ENCODE measurements at places on chromosomes 12 and 14. TPM values are rescaled to one million over a fixed set of nuclear protein-coding genes. Genes with fewer than 3 reads are reported as not detected.

- no peak for DNase-seq
Observed at GRCh38 chr12:45880533-45880932, 109.8 kb downstream of the SCAF11 start.

- DNase-seq: no peak
Observed at GRCh38 chr12:54689984-54690383, 41.8 kb upstream of the DCD start.

DNA sequence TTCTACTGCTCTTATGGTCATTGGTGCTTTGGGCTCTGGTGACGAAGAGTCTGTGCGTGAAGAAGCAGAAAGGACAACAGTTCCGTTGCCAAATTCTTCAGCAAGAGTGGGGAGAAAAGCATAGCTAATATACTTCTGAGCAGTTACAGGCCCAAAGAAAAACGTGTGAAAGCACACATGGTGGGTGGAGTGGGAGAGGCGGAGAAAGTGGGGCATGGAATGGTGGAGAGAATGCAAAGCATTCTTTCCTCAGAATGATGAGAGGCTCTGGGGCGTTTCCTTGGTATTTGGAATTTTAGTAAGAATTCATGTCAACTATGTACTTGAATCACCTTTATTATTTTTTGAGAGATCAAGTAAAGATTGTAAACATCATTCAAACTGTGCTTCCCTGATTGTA lies 396.1 kb downstream of the NAV3 start:
- no peak for DNase-seq

GPR137C gene
- total RNA-seq: 1.1 TPM

DNA sequence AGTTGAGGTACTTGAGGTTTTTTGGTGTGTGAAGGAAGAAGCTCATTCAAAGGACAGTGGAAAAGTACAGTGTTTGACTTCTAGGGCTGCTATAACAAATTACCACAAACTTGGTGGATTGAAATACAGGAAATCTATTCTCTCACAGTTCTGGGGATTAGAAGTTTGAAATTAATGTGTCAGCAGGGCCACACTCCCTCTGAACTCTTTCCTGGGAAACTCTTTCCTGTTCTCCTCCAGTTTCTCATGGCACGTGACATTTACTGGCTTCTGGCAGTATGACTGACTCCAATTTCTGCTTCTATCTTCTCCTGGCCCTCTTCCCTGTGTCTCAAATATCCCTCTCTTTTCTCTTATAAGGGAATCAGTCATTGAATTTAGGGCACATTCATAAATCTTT lies 160.2 kb downstream of the CCDC91 start:
- DNase-seq: no peak

RTRAF gene
- 101 TPM for total RNA-seq

LIN7A gene
- 2.2 TPM for total RNA-seq

- DNase-seq: no peak
Observed at GRCh38 chr14:22479776-22480464, 109.1 kb downstream of the DAD1 start.

FAM90A1 gene
- 0.23 TPM for total RNA-seq

CD163L1 gene
- total RNA-seq: 1.7 TPM

- no peak for DNase-seq
Observed at GRCh38 chr12:123591702-123592481, 7.5 kb downstream of the TMED2 start.

DNA sequence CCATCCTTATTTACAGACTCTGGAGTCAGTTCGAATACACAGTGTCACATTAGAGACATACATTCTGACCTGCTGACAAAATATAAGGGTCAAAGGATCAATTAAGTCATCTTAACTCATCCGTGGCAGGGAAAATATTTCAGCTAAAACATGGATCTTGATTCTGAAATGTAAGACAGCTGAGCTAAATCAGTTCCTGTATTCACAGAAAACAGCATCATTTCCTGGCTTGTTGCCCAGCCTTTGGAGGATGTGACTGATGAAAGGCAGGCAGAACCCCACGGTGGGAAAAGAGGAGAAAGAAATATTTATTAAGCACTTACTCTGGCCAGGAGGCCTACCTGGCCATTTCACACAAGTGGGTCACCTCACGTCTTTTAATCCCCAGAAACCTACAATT lies 101.9 kb downstream of the GAS2L3 start:
- DNase-seq: peak; percentile 27

HECTD4 gene
- 5.4 TPM for total RNA-seq

DNA sequence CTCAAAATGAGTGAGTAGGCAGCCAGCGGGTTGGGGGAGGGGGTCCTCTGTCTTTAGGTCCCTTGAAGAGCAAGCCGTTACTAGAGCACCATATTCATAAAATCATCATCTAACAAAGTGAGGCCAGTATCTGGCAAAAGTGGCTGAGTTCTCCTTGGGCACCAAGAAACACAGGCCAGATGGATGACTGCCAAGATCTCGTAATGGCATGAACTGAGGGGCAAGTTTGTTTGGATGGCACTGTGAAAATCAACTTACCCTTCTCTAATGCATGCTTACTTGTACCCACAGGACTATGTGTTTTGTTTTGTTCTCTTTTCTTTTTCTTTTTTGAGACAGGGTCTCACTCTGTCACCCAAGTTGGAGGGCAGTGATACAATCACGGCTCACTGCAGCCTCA lies 41.6 kb downstream of the GNPTAB start:
- DNase-seq: no peak

DNA sequence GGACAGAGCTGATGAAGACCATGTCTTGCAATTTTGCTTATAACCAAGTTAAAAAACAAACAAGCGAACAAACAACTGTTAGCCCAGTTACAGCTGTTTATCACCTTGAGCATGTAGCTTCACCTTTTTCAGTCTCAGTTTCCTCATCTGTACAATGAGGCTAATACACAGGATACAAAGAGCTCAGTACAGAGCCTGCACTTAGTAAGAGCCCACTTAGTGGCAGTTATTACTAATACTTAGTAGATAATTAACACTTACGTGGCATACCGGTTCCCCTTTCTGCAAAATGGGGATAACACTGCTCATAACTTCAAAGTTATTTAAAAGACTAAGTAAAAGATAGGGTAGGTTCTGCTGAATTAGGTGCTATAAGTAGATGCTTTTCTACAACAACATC lies 228.0 kb downstream of the MON2 start:
- no peak for DNase-seq

GRCh38 chr12:117643971-117644370 lies 282.5 kb upstream of the NOS1 start:
- no peak for DNase-seq

DNA sequence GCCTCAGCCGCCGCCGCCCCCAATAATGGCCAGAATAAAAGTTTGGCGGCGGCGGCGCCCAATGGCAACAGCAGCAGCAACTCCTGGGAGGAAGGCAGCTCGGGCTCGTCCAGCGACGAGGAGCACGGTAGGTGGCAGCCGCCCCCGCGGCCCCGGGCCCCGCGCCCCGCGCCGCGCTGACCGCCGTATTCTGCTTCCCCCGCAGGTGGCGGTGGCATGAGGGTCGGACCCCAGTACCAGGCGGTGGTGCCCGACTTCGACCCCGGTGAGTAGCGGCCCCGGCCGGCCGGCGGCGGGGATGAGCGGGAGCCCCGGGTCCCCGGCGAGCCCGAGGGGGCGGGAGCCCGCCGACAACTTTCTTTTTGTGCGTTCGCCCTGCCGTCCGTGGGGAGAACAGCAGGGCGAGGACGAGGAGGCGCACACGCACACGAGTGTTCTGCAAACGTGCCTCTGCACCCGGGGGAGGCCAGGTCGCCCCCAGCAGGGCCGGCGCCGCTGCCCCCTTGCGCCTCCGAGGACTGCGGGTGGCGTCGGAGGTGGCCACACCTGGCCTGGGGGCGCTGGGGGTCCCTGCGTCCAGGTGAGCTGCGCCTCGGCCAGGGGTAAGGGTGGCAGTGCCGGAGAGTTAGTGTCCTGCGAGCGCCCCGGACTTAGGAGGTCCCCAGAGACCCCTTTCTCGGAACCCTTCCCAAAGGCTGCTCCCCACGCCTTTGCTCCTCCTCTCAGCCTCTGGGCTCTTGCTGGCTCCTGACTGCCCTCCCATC lies 794 bp downstream of the RCOR1 start:
- DNase-seq: no peak

DNA sequence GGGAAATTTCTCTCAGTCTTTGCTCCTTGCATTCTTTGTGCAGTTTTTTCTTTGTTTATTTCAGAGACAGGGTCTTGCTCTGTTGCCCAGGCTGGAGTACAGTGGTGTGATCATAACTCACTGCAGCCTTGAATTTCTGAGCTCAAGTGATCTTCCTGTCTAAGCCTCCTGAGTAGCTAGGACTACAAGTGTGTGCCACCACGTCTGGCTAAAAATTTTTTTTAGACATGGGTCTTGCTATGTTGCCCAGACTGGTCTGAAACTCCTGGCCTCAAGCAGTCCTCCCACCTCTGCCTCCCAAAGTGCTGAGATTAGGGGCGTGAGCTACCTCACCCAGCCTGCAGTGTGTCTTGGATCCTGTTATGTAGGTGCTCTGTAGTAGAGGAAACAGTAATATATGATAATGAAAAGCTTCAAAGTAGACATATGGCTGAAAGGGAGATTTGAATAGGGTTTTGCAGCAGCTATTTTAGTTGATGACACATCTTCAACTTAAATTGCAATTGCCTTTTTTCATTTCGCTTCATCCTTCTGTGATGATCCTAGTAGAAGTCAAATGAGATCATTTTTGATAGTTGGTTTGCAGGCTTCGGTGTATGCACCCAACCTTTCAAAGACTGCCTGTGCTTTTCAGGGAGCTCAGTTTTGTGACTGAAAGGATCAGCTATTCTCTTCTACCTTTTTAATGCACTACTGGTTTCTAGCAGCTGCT lies 75.4 kb downstream of the FUT8 start:
- DNase-seq: no peak

DNA sequence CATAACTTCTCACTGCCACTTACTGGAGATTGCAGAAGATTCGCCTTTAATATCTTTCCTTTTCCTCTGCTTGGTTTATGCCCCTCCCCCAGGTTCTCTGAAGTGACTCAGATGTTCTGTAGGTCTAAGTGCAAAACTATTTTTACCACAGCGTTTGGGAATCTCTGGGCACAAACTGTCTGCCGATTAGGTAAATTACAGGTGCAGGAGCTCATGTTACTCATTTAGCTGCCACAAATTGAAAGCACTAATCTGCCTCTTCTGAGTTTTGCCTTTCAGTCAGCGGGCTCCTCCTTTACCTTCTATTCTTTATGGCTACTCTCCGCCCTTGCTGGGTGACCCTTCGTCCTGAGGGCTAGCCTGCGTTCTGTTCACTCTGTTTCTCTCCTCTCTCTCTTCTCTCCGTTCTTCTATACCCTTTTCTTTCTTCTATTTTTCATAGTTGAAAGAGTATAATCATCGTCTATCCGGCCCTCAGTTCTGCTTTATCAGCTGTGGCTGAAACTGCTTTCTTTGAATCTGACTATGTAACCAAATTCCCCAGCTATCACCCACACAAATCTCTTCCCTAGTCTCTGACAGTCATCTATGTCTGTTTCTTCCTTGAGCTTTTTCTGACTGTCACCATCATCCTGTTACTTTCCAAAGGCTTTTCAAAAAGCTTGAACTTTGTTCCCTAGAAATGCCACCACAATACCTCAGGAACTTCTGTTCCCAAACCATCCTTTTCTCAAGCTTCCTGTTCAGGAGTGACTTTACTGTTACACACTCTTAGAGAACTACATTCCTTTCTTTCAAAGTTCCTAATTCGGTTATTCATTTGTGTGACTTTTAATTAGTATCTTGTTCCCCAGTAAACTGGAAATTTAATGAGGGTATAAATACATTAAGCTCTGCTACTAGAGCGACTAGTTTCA lies 4.3 kb upstream of the MYF6 start:
- peak; percentile 52 for DNase-seq

PUS7L gene
- 11.0 TPM for total RNA-seq

DNA sequence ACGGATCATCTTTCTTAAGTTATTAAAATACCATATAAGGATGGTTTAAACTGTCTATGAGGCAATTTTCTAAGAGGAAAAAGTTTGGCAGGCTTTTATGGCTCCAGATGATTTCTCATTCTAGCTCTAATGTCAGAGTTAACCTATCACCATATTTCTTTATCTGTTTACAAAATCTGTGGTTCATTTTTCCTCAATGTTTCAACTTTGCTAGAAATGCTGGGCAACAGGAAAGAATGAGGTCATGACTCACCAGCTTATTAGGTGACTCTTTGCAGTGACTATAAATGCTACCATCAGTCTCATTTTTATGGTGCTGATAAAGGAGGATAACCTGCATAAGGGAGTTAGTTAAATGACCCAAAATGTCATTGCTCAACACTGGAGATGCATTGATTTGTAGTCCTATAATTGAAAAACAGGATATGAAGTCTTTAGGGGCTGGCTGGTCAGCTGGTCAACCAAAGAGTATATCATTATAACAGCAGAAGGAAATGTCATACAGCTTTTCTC lies 45.3 kb upstream of the RAP1B start:
- no peak for DNase-seq

- DNase-seq: no peak
Observed at GRCh38 chr12:93751864-93752610, 74.9 kb downstream of the CRADD start.

DNA sequence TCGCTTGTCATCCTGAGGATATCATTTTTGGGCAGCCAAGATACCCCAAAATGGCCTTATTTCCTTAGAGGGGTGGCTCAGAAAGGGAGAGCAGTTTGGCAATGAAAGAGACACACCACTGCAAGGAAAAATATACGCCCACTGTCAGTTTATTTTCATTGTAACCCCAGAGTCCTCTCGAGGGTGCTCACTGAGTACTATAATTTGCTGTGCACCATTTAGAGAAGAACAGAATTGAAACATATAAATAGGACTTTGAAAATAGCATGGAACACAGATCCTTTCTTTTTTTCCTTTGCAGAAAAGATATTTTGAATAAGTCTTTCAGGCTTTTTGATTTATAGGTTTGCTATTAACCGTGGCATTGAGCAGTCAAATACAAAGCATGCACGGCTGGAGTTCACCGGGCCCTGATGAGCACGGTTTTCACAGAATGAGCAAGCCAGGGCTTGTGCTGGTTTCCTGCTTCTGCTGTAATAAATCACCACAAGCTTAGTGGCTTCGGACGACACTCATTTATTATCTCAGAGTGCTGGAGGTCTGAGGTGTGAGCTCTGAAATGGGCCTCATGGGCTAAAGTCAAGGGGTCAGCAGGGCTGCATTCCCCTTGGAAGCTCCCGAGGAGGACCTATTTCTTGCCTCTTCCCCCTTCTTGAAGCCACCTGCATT lies 152.3 kb downstream of the ZNF664 start:
- DNase-seq: peak; percentile 29

DNA sequence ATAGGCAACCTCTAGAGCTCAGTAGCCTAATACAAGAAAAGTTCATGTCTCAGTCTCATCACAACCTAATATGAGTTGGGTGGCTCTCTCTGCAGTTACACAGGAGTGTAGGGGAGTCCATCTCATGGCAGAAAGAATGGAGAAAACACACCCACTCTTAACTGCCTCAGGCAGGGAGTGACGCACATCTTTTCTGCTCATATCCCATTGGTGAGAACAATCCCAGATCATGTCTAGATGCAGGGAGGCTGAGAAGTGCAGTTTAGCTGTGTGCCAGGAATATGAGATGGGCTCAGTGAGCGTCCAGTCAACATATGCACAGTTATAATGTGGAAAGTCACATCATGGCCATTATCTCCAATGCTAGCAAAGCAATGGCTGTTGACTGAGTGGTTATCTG lies 59.3 kb upstream of the KCNA5 start:
- DNase-seq: no peak

SSTR1 gene
- 0.06 TPM for total RNA-seq

Data from epithelial cell of proximal tubule (primary cell).